ENCODE measurements at places on chromosomes 2 and 18.

GRCh38 chr18:71998547-71999097, 545.5 kb downstream of the CBLN2 start:
- DNase-seq, result no peak

- DNase-seq, result no peak
Measured at GRCh38 chr2:128436479-128437203, 118.0 kb upstream of the HS6ST1 start.

- DNase-seq, result no peak
Measured at GRCh38 chr2:200373973-200374416, 67.5 kb downstream of the SPATS2L start.

GRCh38 chr2:166996465-166996864, 108.2 kb downstream of the XIRP2 start:
- no peak for DNase-seq

Measured in NCI-H524 (cell line).